ENCODE measurements at places on chromosomes 5 and 9.

DNA sequence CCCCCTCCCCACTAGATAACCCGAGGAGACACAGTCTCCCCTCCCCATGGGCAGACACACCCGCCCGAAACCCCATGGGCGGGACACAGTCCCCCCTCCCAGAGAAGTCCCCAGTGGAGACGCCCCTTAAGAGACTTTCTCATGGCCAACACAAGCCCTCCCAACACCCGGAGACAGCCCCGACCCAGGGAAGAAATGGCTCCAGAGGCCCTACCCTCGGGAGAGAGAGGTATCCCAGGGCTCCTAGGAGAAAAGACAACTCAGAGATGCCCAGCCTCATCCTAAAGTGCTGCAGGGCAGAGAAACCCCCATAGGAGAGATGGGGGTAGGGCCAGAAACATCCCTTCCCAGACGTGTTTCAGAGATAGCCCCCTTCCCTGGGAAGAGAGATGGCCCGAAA lies 27.4 kb downstream of the PCDH1 start:
- no peak for DNase-seq

DNA sequence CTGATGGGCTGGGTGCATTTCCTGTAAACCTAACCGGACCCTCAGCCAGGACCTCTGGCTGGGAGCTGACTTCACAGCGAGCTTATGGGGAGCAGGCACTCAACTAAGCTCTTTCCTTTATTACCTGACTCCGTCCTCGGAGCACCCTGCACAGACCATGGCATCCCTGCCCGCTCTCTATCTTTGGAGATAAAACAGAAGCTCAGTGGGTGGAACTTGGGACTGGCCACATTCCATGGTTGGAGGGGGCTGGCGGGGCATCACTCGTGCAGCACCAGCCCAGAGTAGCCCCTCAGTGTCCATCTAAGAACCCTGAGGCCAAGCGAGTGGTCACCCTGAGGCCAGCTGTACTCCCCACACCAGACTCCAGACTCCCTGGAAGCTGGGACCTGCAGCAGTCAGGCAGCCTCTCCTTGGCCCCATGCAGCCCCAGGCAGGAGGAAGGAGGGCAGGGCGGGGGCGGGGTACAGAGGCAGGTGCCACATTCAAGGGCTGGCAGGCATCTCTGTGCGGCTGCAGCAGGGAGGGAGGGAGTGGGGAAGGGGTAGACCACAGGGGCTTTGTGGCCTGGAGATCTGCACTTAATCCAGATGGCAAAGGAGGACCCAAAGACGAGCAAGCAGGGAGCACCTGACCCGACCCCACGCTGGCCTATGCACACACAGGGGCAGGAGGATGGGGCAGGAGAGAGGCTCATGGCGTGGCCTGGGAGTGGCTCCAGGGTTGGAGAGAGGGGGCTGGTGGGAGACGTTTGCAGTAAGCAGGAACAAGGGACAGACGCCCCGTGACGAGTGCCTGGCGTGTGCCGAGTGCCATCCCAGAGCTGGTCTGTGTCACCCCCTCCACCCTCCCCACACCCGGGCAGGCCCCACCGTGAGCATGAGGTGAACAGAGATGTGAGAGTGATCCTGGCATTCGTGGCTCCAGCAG lies 26.1 kb downstream of the GLT6D1 start:
- no peak for DNase-seq

- peak; percentile 22 for DNase-seq
Measured at GRCh38 chr5:95884017-95884325, 61.4 kb upstream of the GLRX start.

DNA sequence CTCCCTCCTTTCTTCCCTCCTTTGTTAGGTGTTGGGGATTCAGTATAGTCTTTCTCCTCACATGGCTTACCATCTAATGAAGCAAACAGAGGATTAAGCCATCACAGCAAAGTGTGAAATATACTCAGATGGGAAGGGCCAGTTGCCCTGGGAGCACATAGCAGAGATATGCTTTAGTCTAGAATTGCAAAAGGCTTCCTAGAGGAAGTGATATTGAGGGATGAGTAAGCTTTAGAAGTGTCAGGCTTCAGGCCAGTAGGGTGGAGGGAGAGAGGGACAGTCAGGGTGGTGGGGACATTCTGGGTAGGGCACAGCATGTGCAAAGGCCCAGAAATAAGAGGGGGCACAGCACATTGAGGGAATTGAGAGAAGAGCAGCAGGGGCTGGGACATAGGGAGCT lies 46.2 kb upstream of the GLRA1 start:
- no peak for DNase-seq

DNA sequence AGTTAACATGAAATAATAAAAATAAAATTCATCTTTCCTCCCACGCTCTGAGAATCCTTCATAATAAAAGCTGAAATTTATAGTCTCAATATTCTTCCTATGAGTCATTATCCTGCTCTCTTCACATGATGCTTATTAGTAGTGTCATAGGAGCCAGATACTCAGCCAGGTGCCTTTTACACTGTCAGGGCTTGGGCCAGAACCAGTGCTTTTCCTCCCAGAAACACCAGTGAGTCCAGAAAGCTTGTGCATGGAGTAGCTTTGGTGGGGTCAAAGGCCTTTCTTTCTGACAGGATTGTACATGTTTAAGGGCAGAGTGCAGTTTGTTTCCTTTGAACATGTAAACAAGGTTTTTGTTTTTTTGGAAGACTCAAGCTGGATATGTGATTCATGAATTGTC lies 6.8 kb downstream of the LSM11 start:
- no peak for DNase-seq

- DNase-seq: no peak
Measured at GRCh38 chr9:130034570-130034969, 8.4 kb downstream of the FNBP1 start.

DNA sequence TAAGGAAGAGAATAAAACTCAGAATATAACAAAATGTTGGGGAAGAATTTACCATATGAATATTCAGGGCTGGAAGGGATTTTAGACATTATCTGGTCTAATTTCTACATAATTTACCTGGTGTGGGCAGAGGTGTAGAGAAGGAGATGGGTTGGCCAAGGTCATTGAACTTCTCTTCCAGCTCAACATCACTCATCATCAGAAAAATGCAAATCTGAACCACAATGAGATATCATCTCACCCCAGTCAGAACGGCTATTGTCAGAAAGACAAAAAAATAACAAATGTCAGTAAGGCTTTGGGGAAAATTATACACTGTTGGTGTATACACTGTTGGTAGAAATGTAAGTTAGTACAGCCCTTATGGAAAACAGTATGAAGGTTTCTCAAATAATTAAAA lies 121.7 kb downstream of the PTTG1 start:
- DNase-seq: no peak

DNA sequence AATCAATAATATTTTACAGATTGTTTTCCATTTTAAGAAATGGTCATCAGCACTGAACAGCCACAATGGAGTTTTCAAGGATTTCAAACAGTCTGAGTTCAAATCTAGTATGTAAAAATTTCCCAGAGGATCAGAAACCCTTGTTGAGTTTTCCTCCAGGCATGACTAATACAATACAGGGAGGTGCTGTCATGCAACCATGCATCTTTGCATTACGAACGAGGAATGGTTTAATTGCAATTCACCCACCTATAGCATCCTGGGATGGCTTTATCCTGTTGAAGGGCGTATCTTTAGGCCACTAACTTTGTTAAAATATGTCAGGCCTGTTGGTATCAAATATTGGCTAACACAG lies 196.4 kb downstream of the EFNA5 start:
- no peak for DNase-seq

DNA sequence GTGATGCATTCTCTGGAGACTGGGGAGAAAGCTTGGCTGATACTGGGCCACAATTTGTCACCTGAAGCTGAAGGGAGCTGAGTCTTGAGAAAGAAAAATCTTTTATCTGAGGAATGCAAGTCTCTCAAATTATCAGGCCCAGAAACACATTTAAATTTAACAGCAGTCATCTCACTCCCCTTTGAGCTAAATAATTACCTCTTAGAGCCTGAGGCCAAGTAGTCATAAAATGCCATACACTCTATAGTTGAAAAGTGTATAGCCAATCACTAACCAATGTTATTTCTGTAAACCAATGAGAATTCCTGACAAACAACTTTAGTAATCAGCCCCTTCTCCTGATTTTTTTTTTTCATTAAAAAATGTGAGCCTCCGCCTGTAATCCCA lies 32.7 kb upstream of the DAPK1 start:
- DNase-seq: no peak

- no peak for DNase-seq
Measured at GRCh38 chr5:10866913-10867312, 105.9 kb upstream of the DAP start.

GRCh38 chr9:78437806-78438205 lies 140.9 kb downstream of the PSAT1 start:
- DNase-seq: no peak

DNA sequence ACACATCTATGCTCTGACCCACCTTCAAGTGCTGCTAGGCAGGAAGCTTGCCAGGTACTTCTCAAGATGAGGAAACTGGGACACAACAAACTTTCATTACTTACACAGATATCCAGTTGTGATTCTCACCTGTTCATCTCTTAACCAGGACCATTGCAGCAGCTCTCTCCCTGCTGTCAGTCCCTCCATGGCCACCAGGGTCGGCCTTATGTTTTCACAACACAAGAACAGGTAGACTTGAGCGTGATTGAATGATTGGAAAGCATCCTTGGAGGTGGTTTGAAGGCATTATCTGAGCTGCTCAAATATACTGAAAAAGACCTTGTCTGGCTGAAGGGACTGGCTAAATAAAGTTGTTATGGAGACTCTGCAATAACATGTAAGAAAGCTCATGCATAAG lies 94.4 kb downstream of the MTREX start:
- no peak for DNase-seq

- no peak for DNase-seq
Measured at GRCh38 chr9:71157731-71158130, 36.3 kb upstream of the TRPM3 start.

GRCh38 chr9:120918931-120919842 lies 7.4 kb downstream of the TRAF1 start:
- DNase-seq: no peak

GRCh38 chr5:143685246-143685815 lies 126.6 kb upstream of the HMHB1 start:
- DNase-seq: no peak

DNA sequence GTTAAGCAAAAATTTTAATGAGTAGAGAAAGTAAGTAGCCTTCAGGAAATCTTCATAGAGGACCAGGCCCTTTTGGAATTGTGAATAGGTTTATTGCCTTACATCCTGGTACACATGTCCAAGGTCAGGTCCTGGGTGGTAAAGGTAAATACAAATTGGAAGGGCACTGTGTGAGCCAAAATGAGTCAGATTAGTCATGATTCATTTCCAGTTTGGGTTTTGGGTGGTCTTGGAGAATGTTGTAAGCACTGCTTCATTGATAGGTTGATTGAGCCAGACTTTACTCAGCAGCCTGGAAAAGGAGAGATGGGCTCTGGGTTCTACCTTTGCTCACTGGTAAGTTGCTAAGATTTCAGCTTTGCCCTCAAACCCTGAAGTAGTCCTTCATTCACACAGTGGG lies 82.5 kb upstream of the ZNF169 start:
- no peak for DNase-seq

- no peak for DNase-seq
Measured at GRCh38 chr5:10904862-10905432, 143.9 kb upstream of the DAP start.

DNA sequence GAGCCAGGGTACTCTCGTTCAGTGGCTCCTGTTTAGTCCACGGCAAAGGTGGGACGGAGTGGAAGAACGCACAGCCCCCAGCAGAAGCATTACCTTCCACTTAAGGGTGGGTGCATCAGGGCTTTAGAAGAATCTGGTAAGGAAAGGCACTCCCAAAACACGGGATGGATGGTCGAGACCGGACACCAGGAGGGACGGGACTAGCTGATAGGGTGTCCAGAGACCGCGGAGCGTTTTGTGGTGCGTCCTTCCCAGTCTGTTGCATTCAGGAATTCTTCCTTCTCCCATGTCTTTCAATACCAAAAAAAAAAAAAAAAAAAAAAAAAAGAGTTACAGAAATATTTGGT lies 545 bp upstream of the CTSV start:
- no peak for DNase-seq

DNA sequence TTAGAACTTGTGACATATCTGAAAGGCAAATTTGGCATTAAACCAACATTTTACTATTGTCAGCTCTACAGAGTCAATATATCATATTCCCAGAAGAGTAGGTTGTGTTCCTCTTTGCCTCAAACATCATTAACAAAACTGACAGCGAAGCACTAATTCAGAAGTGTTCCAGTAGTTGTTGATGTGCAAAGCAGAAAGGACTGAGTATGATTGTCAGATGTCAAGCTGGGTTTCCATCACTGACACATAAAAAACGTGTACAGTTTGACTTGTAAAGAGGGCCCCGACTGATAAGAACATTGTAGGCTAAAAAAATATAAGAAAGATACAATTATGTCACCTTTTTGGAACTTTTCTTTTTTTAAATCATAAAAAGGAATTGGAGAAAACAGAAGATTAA lies 101.5 kb upstream of the ZNF608 start:
- no peak for DNase-seq

- no peak for DNase-seq
Measured at GRCh38 chr9:80937645-80938044, 751.7 kb downstream of the TLE1 start.

DNA sequence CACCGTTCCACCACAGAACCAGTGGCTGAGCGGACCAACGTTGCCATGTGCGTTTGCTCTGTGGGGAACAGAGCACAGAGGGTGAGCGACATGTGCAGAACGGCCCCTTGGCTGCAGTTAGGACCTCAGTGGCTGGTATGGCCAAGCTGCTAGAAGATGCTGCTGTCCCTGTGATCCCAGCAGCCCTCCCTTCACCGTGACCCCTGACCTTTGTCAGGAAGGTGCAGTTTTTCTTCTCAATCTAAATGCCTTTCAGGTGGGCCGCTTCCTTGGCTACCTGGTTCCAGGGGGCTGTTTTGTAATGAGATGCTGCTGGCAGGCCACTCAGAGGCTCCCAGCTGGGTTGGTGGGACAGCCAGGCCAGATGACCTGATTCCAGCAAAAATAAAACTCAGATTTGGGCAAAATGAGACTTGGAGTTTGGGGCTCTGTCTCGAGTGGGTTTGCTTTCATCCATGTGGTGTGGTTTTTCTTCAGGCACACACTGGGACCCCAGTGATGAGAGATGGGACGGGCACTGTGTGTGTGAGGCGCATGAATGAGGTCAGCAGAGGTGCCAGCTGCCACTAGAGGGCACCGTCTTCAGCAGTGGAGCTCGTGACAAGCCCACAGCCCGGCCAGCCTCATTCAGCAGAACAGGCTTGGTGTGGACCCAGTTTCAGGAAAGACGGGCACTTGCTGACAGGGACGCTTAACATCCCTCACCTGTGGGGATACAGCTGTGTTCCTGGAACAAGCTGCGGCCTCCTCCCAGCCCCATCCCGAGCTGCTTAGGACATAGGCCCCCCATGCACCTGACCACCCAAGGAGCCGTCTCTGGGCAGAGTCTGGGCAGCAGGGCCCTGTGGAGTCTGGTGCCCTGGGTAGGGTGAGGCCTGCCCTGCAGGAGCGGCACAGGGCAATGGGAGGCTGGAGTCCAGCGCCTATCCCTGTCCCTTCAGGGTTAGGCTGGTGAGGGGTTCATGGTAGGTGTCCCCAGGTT lies 4.1 kb downstream of the MRPS2 start:
- DNase-seq: peak; percentile 63
